ENCODE measurements at places on chromosomes 3 and 15.
A peak's percentile ranks its signal among the peaks of the same experiment; 100 is the strongest.

DNA sequence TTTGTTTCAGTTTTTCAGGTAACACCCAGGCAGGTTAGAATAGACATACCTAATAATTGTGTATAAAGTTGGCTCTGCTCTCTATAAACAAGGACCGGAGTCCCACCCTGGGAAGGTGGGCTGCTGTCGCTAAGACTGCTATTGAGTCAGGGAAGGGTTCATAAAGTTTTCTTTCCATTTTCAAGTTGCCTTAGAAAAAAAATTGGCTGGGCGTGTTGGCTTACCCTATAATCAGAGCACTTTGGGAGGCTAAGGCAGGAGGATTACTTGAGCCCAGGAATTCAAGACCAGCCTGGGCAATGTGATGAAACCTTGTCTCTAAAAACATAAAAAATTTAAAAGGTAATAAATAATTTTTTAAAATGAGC lies 11.3 kb upstream of the PIAS1 start:
- no peak overlapping the region for H3K27ac ChIP-seq
- H3K4me1 ChIP-seq, result no peaks in the 10 kb centered on the region
- H3K4me3 ChIP-seq, result no peak overlapping the region
- DNase-seq, result no peak

DNA sequence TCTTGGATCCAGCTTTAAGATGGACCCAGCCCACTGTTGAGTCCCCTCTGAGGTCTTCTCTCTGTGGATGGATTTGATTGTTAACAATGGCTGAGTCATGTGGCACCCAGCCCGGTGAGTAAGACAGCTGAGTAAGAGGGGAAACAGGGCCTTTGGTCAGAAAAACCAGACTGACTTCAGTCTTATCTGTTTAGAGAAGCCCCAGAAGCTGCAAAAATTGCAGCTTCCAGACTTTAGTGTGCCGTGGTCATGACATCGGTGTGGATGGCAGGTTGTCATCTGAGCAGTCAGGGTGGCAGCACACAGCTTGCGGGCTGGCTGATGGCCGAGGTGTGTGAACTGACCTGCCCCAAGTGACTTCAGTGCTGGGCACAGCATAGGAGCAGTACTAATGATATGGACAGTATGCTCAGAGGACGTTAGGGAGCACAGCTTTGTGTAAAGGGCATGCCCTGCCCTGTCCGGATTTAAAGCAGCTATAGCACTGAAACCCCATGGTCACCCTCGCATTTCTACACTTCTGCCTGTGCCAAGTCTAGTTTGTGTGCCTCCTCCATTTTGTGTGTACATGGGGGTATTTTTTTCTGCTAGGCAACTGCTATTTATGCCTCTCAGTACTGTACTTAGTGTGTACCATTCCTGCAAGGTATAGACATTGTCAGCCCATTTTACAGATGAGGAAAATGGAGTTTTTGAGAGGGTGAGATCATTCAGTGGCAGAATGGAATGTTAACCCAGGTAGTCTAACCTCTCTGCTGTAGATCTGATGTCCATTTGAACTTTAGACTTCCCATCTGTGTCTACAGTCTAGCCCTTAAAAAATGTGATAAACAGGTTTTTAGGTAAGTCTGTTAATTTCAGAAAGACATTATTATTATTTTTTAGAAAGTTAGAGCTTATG lies 44.4 kb downstream of the FLNB start:
- H3K27ac ChIP-seq, result no peak overlapping the region
- no peak for DNase-seq
- no peak overlapping the region for H3K4me3 ChIP-seq
- H3K36me3 ChIP-seq, result no peaks in the 10 kb centered on the region
- H3K27me3 ChIP-seq, result no peaks in the 10 kb centered on the region

GRCh38 chr3:72341920-72342319 lies 506.3 kb downstream of the SHQ1 start:
- H3K4me1 ChIP-seq, result peaks cover 43% of the 10 kb centered on the region
- no peak for DNase-seq
- no peak overlapping the region for H3K4me3 ChIP-seq
- no peaks in the 10 kb centered on the region for H3K36me3 ChIP-seq
- no peak overlapping the region for H3K27ac ChIP-seq
- no peaks in the 10 kb centered on the region for H3K27me3 ChIP-seq

- DNase-seq, result no peak
- no peaks in the 10 kb centered on the region for H3K36me3 ChIP-seq
- H3K4me1 ChIP-seq, result no peaks in the 10 kb centered on the region
- H3K27ac ChIP-seq, result no peak overlapping the region
These were observed 29.1 kb upstream of the LYZL4 start for GRCh38 chr3:42439261-42440115.

DNA sequence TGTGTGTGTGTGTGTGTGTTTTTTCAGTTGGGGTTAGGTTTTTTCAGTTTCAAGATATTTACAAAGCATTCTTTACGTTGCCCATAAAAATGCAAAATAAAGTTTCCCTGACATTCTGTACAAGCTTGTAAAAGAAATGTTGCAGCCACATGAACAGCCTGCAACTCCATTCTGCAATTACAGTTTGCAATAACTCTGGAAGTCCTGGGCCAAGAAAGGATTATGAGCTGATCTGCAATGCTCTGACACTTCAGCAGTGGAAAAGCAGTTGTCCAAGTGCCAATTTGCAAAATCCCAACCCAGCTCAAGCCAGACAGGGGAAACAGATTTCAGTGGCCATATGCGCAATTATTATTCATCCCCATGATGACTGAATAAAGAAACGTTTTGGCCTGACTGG lies 322.1 kb downstream of the MEX3B start:
- H3K27me3 ChIP-seq, result no peaks in the 10 kb centered on the region
- no peaks in the 10 kb centered on the region for H3K4me1 ChIP-seq
- no peak for DNase-seq

GRCh38 chr15:48891232-48891765 lies 13.4 kb downstream of the EID1 start:
- H3K27ac ChIP-seq, result no peak overlapping the region
- no peaks in the 10 kb centered on the region for H3K4me1 ChIP-seq
- DNase-seq, result no peak
- no peak overlapping the region for H3K4me3 ChIP-seq

DNA sequence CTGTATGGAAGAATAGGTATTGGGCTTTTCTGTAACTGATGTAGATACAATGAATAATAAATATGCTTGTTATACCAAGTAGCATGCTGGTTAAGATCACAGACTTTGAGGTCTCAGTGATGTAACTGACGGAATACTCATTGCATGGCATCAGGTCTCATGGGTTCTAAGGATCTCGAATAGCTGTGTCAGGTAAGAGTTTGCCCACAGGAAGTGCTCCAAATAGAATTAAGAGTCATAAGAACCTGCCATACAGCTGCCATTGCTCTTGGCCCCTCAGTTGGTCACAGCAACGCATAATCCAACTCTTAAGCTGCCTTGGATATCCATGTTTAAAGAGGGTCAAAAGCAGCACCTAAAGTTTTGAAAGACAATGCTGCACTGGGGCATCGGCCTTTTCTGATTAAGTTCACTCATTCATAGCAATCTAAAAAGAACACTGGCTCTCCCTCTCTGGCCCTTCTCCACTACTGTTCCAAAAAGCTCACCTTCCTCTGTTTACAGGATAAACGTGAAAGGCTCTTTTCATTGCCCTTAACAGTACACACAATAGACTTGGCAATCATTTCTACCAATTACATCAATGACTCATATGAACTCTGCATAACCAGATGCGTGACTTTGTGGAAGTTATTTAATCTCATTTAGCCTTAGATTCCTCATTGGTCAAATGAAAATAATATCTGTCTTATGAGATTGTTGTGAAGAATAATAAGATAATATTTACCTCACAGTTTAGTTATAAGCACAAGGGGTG lies 74.6 kb downstream of the ZBTB20 start:
- H3K36me3 ChIP-seq, result no peaks in the 10 kb centered on the region
- H3K27me3 ChIP-seq, result no peaks in the 10 kb centered on the region
- DNase-seq, result no peak
- no peaks in the 10 kb centered on the region for H3K4me1 ChIP-seq
- no peak overlapping the region for H3K4me3 ChIP-seq
- H3K27ac ChIP-seq, result no peak overlapping the region

- H3K36me3 ChIP-seq, result no peaks in the 10 kb centered on the region
- peaks cover 22% of the 10 kb centered on the region for H3K4me1 ChIP-seq
- no peak for DNase-seq
These were observed 722 bp upstream of the CCDC50 start for GRCh38 chr3:191328383-191328961.

DNA sequence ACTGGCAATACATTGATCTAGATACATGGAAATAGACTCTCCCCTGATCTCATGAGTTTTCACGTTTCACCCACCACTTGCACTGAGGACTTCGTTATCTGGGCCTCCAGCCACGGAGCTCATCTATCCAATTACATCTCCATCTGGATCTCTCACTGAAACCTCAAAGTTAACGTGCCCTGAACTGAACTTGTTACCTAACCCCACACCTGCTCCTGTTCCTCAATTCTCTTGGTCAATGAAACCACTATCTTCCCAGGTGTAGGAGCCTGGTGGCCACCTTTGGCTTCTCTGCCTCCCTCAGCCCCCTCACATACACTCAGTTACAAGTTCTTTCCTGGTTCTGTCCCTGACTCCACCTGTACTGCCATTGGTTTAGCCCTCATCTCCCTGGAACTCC lies 9.7 kb downstream of the DGKG start:
- no peak overlapping the region for H3K27ac ChIP-seq
- DNase-seq, result no peak

- peaks cover 34% of the 10 kb centered on the region for H3K4me1 ChIP-seq
- H3K27me3 ChIP-seq, result no peaks in the 10 kb centered on the region
These were observed 153.6 kb downstream of the AKAP13 start for GRCh38 chr15:85534031-85534430.

GRCh38 chr15:71572452-71573053 lies 237.8 kb upstream of the NR2E3 start:
- H3K4me1 ChIP-seq, result no peaks in the 10 kb centered on the region
- peaks cover 3% of the 10 kb centered on the region for H3K27me3 ChIP-seq
- no peak overlapping the region for H3K27ac ChIP-seq

DNA sequence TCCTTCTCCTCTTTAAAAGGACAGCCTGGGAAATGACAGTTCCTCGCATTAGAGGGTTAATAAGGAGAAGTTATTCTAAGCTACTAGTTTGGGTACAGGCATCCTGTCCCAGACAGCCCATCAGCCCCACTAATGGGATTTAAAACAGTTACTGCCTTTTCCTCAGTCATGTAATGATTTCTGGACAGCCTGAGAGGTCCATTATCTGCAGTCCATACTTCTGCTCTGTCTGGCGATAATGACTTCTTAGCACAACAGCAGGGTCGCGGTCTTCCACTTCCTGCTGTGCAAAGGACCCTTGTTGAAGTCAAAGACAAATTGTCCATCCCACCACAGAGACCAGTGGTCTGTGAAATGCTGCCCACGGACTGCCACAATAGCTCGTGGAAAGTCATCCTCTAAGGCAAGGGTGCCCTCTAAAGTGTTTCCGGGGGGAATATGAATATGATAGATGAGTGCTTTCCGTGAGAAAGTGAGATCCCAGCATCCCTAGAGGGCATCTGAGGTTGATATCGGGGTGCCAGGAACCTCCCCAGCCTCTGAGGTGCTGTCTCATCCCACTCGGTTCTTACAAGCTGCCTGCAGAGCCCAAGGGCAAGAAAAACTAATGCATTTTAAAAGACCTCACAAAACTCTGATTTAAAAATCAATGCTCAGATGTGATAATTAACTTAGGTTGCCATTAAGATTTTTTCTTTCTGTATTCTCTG lies 100.7 kb downstream of the SHOX2 start:
- no peak overlapping the region for H3K4me3 ChIP-seq
- H3K27ac ChIP-seq, result no peak overlapping the region
- DNase-seq, result no peak

DNA sequence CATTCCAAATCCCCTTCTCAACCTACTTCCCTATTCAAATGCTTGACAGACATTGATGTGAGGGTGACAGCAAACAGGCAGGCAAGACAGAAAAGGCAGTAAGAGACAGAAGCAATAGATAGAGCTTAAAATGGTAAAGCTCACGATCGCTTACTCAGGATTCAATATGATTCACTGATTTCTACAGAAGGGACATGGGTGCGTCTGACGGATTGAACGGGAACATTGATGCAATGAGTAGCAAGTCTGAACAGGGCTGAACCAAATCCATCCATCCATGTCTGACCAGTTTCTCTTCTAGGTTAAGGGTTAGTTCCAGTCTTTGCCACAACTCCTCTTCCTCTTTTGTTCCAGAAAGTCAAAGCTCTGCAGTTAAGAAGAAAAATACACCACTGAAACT lies 35.1 kb downstream of the P2RY1 start:
- H3K27ac ChIP-seq, result no peak overlapping the region
- DNase-seq, result no peak
- no peaks in the 10 kb centered on the region for H3K4me1 ChIP-seq
- H3K27me3 ChIP-seq, result no peaks in the 10 kb centered on the region

DNA sequence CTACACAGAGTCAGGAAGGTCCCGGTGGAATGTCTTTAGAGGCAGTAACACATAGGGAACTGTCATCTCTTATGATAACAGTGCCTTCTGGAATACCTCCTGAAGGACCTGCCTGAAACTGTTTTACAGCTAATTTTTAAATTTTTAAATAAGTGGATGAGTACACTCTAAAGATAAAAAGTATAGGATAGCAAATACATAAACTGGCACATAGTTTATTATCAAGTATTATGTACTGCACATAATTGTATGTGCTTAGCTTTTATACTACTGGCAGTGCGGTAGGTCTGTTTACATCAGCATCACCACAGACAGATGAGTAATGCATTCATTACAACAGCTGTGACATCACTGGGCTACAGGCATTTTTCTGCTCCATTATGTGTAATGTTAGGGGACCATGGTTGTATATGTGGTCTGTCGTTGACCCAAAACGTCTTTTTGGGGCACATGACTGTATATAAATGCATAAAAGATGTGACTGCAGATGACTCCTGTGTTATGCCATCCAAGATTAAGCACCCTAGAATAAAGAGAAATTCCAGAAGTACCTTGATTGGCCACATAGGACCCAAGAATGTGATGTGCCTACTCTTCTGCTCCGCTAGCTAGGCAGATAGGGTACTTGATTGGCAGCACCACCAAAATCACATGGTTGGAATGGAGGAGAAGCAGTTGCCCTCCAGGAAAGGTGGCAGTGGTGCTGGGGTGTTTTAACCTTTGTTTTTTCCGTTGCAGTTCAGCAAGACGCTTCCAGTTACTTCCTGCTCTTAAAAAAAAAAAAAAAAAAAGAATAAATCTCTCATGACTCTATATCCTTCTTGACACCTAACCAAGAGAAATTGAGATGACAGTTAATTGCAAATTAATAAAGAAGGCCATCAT lies 3.3 kb downstream of the VPS8 start:
- no peak overlapping the region for H3K27ac ChIP-seq
- DNase-seq, result peak; percentile 18
- peaks cover 5% of the 10 kb centered on the region for H3K36me3 ChIP-seq
- peaks cover 46% of the 10 kb centered on the region for H3K4me1 ChIP-seq
- H3K4me3 ChIP-seq, result no peak overlapping the region

DNA sequence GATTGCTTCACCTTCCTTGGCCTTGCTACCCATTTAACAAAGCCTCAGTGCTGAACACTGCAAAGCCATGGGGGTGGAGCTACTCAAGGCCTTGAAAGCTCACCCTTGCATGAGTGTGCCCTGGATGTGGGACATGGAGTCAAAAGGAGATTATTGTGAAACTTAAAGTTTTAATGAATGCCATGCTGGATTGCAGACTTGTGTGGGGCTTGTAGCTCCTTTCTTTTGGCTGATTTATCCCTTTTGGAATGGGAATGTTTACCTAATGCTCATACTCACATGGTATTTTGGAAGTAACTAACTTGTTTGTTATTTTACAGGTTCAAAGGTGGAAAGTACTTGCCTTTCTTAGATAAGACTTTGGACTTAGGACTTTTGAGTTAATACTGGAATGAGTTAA lies 538.5 kb upstream of the NECTIN3 start:
- H3K4me3 ChIP-seq, result no peak overlapping the region
- H3K4me1 ChIP-seq, result no peaks in the 10 kb centered on the region
- no peaks in the 10 kb centered on the region for H3K36me3 ChIP-seq
- H3K27me3 ChIP-seq, result no peaks in the 10 kb centered on the region
- H3K27ac ChIP-seq, result no peak overlapping the region
- DNase-seq, result no peak

All from CD4-positive, alpha-beta memory T cell (primary cell).